ENCODE measurements at places on chromosomes 12 and 14.
A peak's percentile ranks its signal among the peaks of the same experiment; 100 is the strongest.

DNA sequence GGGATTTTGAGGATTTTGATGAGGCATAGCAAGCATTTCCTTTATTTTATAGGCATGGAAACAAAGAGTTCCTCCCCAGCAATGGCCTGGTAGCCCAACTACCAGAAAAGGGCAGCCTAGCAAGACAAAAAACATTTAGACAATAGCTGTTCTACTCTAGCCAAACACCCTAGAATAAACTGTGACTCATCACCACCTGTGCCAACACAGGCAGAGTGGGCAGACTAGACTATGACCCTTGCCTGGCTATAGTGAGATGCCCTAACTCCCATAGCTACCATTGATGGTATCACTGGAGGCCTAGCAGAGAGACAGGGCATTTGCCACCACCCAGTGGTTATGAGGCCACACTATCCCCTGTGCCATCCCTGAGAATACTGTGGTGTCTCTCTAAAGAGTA lies 15.5 kb upstream of the CCER1 start:
- DNase-seq: no peak

- no peak for DNase-seq
These were observed 261.4 kb downstream of the ITPR2 start for GRCh38 chr12:26571560-26571959.

- peak; percentile 93 for DNase-seq
These were observed 66.8 kb upstream of the GPR68 start for GRCh38 chr14:91311284-91311662.

DNA sequence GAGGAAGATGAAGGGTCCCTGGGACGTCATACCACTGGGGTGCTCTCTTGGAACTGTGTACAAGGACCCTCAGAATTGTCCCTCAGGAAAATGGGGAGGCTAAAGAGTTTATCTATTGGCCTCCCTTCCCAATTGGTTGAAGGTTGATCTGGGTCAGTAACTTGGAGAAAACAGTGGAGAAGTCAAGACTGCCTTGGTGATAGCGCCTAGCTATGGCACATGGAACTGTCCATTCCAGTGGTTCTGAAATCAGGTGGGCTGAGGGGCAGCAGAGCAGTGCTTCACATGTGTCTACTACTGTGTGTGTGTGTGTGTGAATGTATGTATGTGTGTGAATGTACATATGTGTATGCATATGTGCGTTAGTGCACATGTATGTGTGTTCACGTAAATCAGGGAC lies 316.1 kb downstream of the AACS start:
- DNase-seq: no peak

- DNase-seq: no peak
These were observed 4.8 kb downstream of the PAH start for GRCh38 chr12:102912258-102912657.

- DNase-seq: no peak
These were observed 140.5 kb downstream of the PHLDA1 start for GRCh38 chr12:75891072-75891471.

DNA sequence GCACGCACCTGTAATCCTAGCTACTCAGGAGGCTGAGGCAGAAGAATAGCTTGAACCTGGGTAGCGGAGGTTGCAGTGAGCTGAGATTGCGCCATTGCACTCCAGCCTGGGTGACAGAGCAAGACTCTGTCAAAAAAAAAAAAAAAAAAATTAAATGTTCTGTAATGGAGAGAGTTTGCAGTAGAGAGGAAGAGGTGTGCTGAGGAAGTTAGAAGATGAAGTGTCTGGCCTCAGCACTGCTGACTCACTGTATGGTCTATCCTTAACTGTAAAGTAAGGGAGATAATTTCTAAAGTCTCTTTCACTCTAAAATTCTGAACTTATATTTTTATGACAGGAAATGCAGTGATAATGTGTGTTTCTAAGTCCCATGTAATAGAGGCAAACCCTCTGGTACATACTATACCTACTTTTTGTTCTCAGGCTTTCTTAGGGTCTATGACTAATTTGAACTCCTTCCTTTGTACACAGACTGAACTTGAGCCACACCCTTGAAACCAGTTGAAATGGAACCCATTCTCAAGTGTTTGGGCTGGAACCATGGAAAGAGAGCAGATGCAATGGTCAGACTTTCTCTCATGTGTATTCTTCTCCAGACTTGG lies 278.1 kb upstream of the FAR2 start:
- DNase-seq: peak; percentile 51

DNA sequence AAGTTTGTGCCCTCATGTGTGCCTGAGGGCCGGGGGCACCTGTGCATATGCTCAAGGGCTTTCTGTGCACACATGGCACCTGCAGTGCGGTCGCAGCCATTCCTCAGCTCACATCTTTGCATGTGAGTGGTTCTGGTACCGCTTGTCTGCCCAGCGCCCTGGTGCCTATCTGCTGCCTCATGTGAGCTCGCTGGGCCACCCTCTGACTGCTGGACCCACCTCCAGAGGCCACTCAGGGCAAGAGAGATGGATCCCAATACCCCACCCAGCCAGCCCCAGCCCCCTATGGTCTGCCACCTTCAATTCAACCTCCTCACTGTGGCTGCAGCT lies 5.4 kb upstream of the AMN start:
- DNase-seq: no peak

GRCh38 chr12:195951-196350 lies 18.0 kb downstream of the SLC6A12 start:
- no peak for DNase-seq

DNA sequence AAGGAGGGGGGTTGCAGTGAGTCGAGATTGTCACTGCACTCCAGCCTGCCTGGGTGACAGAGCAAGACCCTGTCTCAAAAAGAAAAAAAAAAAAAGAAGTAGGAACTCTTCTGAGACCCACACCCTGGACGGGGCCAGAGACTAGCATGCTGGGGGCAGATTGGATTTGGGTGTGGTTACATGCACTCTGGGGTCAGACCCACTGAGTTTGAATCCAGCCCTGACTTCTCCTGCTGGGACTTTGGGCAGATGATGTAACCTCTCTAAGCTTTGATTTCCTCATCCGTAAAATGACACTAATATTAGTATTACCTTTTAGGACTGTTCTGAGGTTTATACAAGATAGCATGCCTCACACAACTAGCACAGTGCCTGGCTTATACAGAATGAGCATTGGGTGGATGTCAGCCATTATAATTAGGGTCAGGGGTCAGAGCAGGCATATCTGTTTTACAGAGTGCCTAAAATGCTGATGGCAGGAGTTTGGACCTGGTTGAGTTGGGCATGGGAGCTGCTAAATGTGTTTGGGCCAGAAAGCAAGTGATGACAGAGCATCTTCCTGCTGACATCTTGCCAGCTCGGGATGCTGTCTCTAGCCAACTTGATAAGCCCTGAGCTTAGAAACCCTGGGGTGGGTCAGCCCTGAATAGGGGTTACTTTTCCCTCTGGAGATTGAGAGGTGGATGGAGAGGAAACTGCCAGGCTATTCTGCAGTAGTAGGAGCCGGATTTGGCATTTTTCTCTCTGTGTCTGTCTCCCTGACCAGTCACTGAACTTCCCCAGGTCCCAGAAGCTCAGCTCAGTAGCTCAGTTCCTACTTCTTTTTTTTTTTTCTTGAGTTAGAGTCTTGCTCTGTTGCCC lies 15.5 kb downstream of the TPCN1 start:
- peak; percentile 51 for DNase-seq

- DNase-seq: no peak
These were observed 6.0 kb downstream of the HEATR5A start for GRCh38 chr14:31414190-31414833.

DNA sequence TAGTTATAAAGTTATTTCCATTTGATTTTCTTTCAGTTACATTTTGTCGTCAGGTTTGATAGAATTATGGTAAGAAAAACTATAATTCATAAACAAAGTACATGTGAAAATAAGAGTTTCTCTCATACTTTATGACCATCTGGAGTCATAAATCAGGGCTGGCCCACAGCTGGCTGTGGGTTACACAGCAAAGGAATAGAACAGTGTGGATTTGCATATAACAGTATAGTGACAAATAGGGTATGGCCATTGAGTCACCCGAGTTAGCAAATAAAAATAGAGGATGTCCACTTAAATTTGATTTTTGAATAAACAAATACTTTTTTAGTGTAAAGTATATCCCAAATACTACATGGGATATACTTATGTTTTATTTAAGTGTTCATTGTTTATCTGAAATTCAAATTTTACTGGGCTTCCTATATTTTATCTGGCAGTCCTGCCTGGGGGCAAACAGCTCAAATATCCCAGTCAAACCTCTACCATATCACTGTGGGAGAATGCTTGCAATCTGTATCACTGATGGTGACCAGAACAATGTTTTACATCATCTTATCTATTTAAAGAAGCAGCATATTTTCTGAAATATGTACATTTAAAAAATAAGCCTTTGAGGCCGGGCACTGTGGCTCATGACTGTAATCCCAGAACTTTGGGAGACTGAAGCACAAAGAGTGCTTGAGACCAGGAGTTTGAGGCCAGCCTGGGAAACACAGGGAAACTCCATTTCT lies 65.5 kb downstream of the KSR2 start:
- no peak for DNase-seq

GRCh38 chr12:124938587-124938986 lies 24.1 kb upstream of the UBC start:
- peak; percentile 72 for DNase-seq

GRCh38 chr12:18651525-18651924 lies 86.3 kb downstream of the PLCZ1 start:
- DNase-seq: no peak

GRCh38 chr12:4424422-4424821 lies 21.2 kb downstream of the FGF6 start:
- DNase-seq: no peak

- DNase-seq: peak; percentile 90
These were observed 2.4 kb downstream of the FGFR1OP2 start for GRCh38 chr12:26940516-26941214.

- no peak for DNase-seq
These were observed 25.2 kb downstream of the SSH1 start for GRCh38 chr12:108832208-108832607.

DNA sequence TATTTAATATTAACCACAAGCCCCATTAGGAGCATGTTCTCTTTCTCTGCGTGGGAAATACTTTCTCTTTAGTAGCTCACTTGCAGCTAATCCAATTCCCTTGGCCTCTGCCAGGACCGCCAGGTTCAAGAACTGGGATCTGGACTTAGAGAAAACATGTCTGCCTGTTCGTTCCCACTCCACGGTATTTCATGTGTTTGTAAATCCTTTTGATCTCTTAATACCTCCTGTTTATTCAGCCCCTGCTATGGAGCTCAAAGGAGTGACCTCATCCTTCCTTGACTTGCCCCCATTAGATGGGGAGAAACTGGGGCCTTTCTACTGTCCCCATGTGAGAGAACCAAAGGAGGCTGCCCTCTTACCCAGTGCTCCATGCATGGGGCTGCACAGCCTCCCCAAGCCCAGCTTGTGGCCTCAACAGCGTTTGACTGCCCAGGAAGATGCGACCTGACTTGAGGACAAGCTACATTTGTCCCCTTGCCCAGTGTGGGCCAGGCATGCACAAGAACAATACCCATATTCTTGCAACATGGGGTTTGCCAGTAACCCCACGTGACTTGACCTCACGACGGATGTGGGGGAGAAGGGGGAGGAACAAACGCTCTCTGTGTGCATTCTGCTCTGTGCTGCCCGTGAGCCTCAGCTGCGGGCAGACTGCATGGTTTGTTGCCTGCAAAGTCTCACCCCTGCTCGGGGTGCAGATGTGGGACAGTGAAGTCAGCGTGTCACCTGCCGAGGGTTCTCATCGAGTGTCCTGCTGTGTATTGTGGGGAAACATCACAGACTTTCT lies 30.3 kb downstream of the CD9 start:
- DNase-seq: peak; percentile 72

GRCh38 chr12:116534311-116535121 lies 24.7 kb upstream of the MAP1LC3B2 start:
- peak; percentile 10 for DNase-seq

- DNase-seq: no peak
These were observed 494.9 kb upstream of the ATP2B1 start for GRCh38 chr12:90203556-90203955.

DNA sequence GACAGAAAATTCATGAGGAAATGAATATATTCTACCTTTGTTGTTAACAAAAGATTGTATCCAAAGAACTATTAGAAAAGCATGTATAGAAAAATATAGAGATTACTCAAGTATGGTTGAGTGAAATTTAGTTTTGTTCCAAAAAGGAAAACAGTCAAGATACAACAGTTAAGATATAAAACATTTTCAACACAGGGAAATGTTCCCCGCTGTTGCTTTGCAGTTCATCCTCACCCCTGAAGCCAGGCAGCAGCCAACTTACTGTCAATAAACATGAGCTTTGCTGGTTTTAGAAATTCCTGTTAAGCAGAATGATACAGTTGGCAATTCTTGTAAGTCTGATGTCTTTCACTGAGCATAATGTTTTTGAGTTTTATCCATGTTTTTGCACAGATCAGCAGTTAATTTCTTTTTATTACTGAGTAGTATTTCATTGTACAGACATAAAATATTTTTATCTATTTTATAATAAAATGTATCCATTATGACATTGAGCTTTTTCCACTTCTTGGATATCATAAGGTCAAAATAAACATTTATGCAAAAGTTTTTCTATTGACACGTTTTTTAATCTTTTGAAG lies 1.2 kb upstream of the CLEC2B start:
- peak; percentile 48 for DNase-seq

GRCh38 chr12:116263844-116264243 lies 13.6 kb downstream of the MED13L start:
- DNase-seq: no peak

GRCh38 chr14:65555358-65555757 lies 142.8 kb downstream of the FUT8 start:
- no peak for DNase-seq

DNA sequence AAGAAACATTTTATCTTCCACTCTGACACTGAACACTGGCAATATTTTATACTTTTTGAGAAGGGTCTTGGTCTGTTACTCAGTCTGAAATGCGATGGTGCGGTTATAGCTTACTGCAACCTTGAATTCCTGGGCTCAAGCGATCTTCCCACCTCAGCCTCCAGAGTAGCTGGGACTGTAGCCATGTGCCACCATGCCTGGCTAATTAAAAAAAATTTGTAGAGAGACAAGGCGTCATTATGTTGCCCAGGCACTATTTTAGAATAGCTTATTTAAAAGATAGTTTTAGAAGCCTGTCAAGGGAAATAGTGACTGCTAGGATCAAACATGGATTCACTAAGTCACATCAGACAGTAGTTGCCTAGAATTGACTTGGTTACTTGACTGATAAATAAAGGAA lies 5.9 kb downstream of the ERC1 start:
- no peak for DNase-seq

- no peak for DNase-seq
These were observed 94.5 kb downstream of the TMEM132C start for GRCh38 chr12:128361400-128361995.

GRCh38 chr12:123958462-123958861 lies 14.2 kb downstream of the CCDC92 start:
- DNase-seq: no peak

DNA sequence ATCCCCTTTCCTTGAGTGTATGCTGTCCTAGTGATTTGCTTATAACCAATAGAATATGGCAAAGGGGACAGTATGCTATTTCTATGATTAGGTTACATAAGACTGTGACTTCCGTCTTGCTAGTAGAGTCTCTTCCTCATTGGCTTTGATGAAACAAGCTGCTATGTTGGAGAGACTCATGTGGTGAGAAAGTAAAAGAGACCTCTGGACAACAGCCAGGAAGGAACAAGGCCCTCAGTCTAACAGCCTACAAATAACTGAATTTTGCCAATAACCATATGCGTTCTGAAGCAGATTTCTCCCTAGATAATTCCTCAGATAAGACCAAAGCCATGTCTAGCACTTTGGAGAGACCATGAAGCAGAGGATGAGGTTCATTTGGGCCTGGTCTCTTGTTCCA lies 134.5 kb upstream of the NAV3 start:
- no peak for DNase-seq
